ENCODE measurements at places on chromosomes 7 and 10.
A peak's percentile ranks its signal among the peaks of the same experiment; 100 is the strongest.

DNA sequence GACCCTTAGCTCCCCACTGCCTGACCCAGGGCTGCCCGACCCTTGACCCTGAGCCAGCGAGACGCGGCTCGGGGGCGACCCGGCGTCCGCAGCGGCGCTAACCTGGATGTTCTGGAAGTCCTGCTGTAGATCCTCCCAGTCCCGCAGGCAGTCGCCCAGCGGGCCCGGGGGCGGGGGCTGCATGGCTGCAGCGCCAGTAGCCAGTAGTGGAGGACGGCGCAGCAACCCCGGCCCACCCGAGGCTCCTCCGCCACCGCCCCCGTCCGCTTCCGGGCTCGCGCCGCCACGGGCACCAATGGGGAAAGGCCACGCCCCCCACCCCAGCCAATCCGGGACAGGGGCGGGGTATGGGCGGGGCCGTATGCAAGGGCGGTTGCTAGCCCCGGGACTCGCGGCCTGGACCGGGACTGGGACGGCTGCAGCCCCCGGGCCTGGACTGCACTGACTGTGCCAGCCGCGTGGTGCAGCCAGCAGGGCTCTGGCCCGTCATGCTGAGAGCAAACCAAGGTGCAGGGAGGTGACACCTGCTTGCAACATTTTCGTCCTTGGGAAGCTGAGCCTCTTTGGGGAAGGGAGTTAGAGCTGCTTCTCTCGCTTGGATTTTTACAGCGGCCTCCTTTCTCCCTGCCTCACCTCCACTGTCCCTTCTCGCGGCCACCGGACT lies at the start of gene TMEM120A:
TMEM120A (minus strand) TSS at position 208 of the 664 bp plus-strand sequence; CDS start at position 183, 25 bp downstream.
- DNase-seq = peak; percentile 59

DNA sequence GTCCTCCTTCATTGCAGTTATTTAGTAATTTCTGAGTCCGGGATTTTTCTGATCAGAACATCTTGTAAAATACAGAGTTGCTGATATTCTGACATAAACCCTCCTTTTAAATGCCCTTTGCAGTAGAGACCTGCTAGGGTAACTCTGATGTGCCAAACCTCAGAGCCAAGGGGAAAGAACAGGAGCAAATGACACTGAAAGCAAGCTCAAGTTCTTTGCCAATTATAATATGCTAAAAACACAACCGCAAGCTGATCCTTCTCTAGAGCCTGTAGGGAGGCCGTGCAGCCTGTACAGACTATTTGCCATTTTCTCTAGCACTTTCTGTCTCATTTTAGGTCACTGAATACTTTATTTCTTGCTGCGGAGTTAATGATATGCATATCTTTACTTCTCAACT lies 240.4 kb downstream of the CAMK1D start:
- no peak for DNase-seq

GRCh38 chr10:73998623-73998928 lies 660 bp downstream of the VCL start:
- no peak for DNase-seq

GRCh38 chr7:12839508-12840153 lies 152.2 kb downstream of the ARL4A start:
- peak; percentile 46 for DNase-seq

- DNase-seq = no peak
Measured at GRCh38 chr7:21969822-21970221, 24.1 kb upstream of the CDCA7L start.

DNA sequence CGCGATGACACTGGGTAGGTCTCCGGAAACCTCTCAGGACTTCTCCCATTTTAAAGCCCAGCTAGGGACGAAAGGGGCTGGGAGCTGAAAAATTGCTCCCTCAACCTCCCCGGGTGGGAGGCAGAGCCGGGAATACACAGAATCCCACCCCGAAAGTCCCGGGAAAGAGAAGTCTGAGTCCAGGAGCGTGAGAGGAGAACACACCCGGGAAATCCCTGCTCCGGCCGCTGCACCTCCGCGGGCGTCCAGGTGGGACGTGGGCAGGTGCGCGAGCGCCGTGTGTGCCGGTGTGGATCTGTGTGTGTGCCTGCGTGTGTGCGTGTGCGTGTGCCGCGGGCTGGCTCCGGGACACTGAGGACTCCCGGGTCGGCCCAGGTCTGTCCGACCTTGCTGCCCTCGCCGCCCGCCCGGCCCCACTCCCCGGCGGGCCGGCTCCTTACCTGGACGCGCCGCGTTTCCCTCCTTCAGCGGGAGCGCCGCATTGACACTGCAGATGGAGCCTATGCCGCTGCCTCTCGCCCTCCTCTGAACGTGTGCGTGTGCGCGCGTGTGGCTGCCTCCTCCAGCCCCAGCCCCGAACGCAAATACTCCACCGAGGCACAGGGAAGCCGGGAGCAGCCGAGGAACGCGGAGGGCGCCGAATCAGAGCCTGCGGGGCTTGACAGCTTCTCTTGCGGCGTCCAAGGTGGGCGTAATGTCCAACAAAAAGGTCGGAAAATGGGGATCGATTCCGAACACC lies at the start of gene PLXNA4:
PLXNA4 (minus strand) TSS at position 489 of the 739 bp plus-strand sequence. CDS start 67,777 bp downstream, outside the sequence.
- no peak for DNase-seq

GRCh38 chr7:35623381-35623780 lies 71.6 kb downstream of the HERPUD2 start:
- DNase-seq = no peak

- DNase-seq = no peak
Measured at GRCh38 chr10:72688208-72688651, 3.7 kb upstream of the MCU start.

GRCh38 chr7:117718116-117718835 lies 155.0 kb downstream of the CTTNBP2 start:
- DNase-seq = no peak

DNA sequence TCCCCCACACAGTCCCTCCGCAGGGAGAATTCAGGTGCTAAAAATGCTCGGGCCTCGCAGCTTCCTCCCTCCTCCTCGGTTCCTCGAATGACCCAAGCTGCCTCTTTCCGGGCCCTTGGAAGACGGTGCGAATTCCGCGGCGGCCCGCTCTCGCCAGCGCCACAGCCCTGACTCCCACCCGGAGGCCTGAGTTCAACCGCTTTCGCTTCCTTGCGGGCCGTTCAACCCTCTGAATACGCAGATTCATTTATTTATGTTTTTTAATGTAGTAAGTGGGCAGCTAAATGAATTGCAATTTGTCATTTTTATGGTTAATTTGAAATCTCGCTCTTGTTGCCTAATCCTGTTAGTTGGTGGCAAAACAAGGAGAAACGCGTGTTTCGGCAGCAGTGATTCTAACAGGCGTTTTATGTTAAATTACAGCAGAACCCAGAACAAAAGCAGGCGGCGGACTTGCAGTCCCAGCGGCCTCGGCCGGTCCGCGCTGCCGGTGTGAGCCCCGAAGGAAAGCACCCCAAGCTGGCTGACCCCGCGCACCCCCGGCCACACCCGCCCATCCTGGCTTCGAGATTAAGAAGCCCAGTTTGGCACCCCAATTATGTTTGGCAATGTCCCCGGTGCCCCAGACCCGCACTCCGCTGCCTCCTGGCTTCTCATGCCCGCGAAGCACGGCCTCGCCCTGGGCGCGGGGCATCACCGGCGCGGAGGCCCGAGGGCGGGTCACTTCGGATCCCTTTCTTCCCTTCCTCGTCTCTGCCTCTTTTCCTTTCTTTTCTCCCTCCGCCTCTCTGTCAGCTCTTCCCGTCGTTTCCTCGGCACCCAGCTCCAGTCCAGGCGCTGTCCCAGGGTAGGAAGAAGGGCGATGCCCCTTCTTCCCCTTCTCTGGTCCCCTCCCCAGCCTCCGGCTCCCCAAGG lies 75.9 kb downstream of the INSIG1 start:
- no peak for DNase-seq

DNA sequence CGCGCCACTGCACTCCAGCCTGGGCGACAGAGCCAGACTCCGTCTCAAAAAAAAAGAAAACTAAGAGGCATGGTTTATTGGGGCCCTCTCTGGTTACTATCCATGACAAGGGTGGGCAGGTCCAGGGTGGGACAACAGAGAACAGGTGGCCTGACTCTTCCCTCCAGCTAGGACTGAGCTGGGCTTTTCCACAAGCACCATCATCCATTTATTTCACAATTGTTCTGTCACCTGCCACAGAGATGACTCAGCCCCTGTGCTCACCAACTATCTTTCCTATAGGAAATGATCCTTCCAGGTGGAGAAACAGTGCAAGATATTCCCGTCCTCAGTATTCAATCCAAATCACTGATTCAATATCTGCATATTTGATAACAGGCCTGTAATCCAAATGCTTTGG lies 44.9 kb upstream of the MYL10 start:
- DNase-seq = no peak

DNA sequence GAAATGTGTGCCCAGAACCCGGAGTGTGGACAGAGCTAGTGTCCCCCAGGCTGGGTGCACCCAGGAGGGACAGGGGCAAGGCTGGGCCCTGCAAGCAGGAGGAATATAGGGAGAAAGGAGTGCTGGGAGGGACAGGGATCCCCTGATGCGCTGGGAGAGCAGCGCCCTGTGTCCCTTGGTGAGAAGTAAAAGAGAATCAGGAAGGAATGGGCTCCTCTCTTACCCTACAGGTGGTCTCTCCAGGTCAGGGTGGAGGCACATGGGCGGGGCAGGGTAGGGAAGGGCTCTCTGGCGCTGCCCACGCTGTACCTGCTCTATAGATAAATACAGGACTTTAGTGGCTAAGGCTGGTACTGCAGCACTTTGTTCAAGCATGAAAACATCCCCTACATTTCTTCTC lies 753.8 kb downstream of the GRID1 start:
- DNase-seq = no peak

DNA sequence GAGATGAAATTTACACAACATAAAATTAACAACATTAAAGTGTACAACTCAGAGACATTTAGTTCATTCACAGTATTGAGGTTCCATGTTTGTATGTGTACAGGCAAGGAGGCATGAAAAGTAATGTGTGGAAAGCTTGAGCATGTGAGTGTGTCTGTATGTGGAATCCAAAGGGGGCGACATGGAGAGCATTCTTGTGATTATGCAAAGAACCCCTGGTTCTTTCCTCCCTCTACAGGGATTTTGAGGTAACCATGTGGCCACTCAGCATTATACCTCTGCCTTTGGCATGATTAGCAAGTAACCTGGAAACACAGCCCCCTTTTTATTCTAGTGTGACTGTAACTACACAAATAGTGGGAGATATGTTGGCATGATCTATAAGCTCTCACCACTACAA lies 21.0 kb downstream of the OR2F1 start:
- no peak for DNase-seq

GRCh38 chr7:7920481-7920880 lies 48.1 kb upstream of the GLCCI1 start:
- DNase-seq = no peak

- no peak for DNase-seq
Measured at GRCh38 chr7:70591643-70592042, 540.3 kb upstream of the GALNT17 start.

- DNase-seq = no peak
Measured at GRCh38 chr10:45557275-45557905, 115.2 kb downstream of the ZFAND4 start.

- no peak for DNase-seq
Measured at GRCh38 chr7:130831817-130832481, 97.9 kb upstream of the KLF14 start.

DNA sequence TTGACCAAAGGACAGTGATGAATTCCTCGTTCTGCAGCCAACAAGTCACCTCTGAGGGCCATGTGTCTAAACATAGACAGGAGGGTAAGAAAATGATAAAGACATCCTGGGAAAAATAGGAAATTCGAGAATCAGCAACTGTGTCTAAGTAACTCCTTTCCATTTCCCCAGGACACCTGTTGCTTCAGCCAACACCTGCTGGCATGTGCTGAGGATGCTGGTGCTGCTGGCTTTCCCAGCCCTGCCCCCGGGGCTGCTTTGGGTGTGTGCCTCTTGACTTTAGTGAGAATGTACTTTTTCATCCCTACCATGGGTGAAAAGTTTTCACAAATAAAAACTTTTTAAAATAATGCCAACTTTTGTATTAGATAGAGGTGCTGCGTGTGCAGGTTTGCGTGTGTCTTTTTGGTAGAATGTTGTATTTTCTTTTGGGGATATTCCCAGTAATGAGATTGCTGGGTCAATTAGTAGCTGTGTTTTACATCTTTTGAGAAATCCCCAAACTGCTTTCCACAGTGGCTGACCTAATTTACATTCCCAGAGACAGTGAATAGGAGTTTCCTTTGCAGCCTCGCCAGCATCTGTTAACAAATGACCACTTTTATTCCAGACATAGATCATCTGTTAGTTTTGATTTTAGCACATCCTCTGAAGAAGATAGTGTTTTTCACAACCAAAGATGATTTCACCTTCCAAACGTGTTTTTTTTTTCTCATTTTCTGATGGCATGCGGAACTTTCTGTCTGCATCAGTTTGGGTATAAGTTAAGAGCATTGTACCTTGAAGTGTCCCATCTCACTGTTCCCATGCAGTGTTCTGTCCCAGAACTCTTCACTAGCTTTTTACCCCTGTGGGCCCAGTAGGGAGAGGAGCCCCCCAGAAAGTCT lies 104.2 kb upstream of the ACBD5 start:
- DNase-seq = no peak

DNA sequence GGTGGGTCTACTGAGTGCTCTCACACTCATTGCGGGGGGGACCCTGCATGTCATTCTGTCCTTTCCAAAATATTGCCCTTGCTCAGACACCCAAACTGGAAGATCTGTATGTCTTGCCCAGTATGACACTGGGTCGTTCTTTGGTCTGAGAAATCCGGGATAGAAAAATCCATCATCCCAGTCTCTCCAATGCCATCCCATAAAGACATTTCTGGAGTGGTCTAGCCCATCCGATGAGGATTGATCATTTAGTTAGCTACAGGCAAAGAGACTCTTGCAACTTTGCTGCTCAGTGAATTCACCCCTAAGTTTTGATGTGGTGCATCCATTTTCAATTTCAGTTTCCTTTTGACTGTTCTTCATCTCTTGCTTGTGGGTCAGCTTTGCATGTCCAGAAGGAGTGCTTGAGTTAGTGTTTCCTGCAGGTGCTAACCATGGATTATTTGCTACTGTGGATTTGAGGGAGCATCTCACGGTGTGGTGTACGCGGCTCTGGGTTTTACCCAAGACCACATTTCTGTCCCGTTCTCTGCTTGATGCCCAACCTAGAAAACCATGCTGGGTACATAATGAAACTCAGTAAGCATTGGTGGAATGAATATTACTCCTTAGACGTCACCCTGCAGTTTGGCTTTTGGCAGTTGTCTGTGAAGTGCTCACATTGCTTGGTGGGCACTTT lies 247.0 kb upstream of the MKI67 start:
- DNase-seq = no peak

DNA sequence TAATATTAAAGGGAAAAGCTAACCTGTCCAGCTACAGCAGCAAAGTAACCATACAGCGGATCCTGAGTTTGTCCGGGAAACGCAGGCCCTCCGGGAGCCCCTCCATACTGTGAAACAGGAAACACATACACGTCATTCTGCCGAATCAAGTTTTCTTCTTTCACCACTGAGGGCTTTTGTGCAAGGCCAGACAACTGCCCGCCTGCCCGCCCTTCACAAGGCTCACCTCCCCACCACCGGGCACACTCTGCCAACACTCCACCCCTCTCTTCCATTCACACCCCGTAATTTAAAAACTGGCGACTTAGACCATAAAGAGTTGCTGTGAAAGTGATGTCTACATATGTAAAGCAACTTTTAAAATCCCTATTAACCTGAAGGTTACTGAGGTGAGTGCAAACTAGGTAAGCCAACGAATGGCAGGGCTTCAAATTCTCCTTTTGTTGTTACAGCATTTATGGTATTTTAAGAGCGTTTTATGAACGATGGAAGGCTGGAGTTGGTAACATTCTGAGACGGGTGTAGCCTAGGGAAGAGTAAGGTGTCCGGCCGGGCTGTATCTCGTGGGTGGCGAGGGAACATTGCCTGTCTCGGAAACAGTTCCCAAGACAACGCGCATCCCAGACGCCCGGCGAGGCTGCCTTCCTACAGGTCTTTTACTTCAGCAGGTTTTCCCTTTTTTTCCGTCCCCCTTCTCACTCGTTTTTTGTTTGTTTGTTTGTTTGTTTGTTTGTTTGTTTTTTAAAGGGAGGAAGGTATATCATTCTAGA lies 817 bp downstream of the SRI start:
- DNase-seq = no peak

- DNase-seq = no peak
Measured at GRCh38 chr10:78475437-78475836, 441.8 kb downstream of the RPS24 start.
